Inflammatory macrophage treated with lipopolysaccharide for 4 hours (primary cell): ENCODE measurements at places on chromosomes 3 and 15.

DNA sequence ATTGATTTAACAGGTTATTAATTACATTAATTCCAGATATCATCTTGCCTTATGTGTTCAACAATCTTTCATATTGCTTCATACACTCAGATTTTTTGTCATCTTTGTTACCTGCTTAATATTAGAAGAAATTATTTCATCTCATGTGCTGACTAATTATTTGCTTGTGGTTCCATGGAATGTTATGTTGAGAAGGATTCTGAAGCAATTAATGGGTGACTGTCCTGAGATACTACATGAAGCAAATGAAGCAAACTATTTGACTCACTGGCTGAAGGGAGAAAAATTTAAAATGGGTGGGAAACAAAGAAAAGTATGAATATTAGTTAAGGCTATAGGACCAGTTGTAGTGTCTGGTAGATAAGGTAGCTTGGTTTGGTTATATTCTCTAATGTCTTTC, 443.8 kb upstream of the EPHA6 start:
- no peak for DNase-seq

- DNase-seq: peak; percentile 86
These were observed 24.8 kb upstream of the MBNL1 start for GRCh38 chr3:152243721-152244516.

- no peak for DNase-seq
These were observed 62.5 kb downstream of the TRIM69 start for GRCh38 chr15:44798826-44799225.

- DNase-seq: no peak
These were observed 2.3 kb upstream of the GP5 start for GRCh38 chr3:194401346-194401745.

- no peak for DNase-seq
These were observed 114.3 kb downstream of the OXSM start for GRCh38 chr3:25904206-25904605.

- DNase-seq: peak; percentile 13
These were observed at the start of gene CAMK2N2 for GRCh38 chr3:184261270-184261853. CAMK2N2 (minus strand) TSS chr3:184261553; CDS start chr3:184261285, 268 bp downstream.

- DNase-seq: no peak
These were observed 105.3 kb downstream of the CTNNB1 start for GRCh38 chr3:41304593-41304992.

- DNase-seq: no peak
These were observed 18.6 kb downstream of the SOX2 start for GRCh38 chr3:181730316-181730715.

GRCh38 chr15:88036154-88036839, 220.2 kb downstream of the NTRK3 start:
- no peak for DNase-seq

DNA sequence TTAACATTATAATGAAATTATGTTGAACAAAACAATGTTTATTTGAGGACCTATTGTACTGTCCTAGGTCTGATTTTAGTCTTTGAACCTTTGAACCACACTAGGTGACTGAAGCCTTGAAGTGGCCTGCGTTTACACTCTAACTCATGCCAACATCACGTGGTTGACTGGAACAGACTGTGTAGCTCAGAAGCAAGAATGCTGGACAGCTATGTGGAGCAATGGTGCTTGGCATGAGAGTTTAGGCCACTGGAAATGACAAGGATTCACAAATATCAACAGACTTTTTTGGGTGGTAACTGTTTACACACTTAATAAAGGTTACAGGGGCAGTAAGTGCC, 391.5 kb downstream of the RAP2B start:
- no peak for DNase-seq
